ENCODE measurements at places on chromosomes 12 and 14.

GRCh38 chr12:65907513-65907912, 83.2 kb downstream of the HMGA2 start:
- DNase-seq = peak; percentile 29

- DNase-seq = no peak
These were observed 19.6 kb downstream of the DLK1 start for GRCh38 chr14:100746326-100746725.

DNA sequence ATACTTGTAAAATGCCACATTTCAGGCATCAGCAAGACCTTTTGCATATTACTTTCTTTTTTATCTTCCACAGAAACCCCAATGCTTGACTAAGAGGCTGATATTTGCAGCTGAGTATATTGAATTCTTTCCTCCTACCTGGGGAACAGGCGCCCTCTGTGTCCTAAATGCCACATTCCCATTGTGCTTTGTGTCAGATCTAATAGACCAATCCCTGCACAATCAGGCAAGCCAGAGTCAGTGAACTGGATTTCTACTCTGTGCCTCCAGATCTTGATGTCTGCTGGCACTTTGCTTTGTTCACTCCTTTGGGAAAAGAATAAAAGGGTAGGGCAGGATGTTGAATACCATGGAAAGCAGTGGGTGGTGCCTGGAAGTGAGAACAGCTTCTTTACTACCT, 22.4 kb upstream of the TAS2R42 start:
- DNase-seq = no peak

GRCh38 chr14:77369285-77369684, 7.6 kb downstream of the TMED8 start:
- no peak for DNase-seq

- no peak for DNase-seq
These were observed 5.7 kb upstream of the VDR start for GRCh38 chr12:47910486-47910885.

DNA sequence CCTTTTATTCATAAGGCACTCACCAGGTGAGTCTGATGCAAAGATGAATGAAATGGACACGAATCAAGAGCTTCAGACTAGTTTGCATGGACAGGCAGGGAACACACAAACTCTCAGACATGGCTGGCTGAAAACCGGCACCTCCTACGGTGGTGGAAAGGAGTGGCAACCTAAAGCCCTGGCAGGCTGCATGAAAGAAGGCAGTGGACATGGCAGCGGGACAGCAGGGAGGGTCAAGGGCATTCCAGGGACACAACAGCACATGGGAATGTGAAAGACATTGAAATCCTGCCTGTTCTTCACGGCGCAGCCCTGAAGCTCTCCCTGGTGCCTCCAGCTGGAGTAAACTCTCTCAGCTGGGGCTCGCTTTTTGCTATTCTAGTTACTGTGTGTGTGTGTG, 16.6 kb upstream of the LRTM2 start:
- no peak for DNase-seq

DNA sequence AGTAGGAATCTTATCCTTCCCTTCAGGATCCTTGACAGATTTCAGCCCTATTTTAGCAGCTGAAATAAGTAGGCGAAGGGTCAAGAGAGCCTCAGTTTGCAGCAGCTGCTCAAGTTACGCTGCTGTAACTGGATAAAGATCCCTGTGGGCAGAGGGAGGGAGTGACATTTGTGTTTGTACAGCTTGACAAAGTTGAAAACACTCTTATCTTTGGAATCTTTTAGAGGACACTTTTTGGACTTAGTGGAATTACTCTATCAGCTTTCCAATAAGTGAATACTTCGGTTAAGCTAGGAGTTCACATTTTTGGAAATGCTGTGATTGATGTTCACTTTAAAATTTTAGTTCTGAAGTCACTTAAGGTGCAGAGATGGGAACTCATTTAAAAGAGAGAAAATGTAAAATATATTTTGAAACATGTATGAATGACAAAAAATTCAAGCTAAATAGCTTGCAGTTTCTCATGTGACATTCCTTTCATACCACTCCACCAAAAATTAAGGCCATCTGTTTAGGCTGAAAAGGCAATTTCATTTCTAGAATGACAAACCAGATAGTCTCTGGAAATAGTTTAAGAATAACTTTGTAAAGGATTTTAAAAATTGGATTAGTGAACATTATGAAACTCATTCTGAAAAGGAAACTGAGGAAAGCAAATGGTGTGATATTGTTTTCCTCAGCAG, 55.2 kb downstream of the SLC38A4 start:
- DNase-seq = no peak

GRCh38 chr12:3744229-3744901, 8.5 kb downstream of the CRACR2A start:
- DNase-seq = no peak

GRCh38 chr12:3717283-3717898, 35.5 kb downstream of the CRACR2A start:
- no peak for DNase-seq

DNA sequence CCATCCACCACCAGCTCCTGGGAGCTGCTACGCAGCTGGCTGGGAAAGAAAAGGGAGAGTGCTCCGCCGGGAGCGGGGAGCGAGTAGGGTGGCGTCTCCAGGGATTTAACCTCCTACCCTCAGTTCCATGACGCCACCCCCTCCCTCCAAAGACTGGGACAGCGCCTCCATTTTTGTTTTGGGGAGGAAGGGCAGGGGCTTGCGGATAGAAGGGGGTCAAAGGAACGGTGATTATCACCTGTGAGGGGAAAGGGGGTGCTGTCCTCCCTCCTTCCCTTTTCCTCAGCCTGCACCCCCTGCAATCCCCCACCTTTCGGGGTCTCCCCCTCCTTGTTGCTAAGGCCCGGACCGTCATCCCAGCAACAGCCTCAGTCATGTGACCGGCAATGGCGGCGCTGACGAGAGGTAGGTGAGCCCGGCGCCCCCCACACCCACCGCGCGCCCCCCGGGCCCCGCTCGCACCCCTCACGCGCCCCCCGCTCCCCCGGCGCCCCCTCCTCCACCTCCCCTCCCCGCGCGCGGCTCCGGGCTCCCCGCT, at the start of gene DTX3:
DTX3 (plus strand) TSS at position 371 of the 538 bp plus-strand sequence. CDS start 1,694 bp downstream, outside the sequence.
- no peak for DNase-seq

- peak; percentile 8 for DNase-seq
These were observed 1.1 kb downstream of the CCDC91 start for GRCh38 chr12:28191051-28192048.

DNA sequence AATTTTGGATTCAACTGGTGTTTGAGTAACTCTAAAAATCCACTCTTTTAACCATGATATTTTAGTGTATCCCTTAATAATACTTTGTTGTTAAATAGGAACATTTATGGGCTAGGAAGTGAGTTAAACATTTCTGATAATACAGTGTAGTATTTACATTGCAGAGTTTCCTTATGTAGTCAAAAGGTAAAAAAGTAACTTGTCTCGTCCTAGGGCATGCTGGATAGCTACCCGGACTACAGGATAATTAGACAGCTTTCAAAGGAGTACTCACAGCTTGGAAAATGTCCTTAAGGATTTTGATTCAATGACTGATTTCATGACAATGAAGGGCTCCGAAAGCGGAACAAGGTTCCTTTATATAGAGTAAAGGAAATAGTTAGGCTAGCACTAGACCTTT, 14.5 kb upstream of the KITLG start:
- no peak for DNase-seq

DNA sequence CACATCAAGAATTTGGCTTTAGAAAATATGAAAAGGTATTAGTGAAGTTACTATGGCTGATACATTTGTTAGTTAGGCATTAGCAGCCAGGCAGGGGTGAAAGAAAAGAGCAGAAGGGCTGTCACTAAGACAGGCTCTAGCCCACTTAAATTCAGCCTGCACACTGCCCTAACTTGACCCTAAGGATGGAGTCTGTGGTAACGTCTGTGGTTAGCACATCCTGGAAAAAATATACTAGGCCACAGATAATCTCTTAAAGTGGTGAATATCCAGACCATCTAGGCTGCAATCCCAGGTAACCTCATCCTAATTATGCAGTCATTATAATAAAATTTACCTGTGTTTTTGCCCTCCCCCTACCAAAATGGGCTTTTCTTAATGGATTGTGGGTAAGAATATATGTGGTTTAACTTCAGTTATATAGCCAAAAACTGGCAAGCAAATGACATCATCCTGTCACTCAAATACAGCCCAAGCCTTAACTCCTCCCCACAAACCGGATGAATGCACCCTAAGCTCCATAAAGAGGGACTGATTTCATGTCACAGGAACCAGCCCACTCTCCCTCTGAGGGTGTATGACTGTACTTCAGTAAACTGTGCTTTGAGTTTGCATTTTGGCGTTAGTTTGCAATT, 440.9 kb downstream of the LRFN5 start:
- DNase-seq = no peak

DNA sequence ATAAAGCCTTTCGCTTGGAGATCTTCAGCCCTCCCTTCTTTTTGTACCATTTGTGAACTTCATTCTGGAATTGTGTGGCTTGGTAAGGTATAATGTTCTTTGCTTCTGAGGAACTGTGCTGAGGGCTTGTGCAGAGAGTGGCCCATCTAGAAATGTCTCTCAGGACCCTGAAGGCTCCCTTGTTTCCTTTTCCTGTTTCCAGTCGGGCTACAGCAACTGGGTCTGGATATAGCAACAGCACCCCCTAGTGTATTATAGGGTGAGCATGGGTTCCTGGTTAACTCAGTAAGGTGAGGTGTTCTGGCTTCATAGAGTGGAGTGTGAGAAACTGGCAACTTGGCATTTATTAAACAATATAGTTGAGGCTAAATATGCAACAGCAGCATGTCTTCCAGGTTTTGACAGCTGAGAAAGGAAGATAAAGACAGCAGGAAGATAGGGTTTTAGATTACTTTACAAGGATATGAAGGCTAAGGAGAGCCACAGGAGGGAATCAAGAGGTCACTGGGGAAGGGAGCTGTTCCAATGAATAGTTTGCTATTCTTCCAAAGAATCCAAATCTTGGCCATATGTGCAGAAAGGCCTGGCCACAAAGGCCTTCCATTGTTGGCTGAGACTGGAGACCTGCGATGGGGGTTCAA, 49.1 kb upstream of the RNU6-8 start:
- DNase-seq = peak; percentile 34

- DNase-seq = no peak
These were observed 31.9 kb downstream of the TSPAN8 start for GRCh38 chr12:71125949-71126348.

GRCh38 chr14:65040666-65041433, 54.2 kb downstream of the FNTB start:
- no peak for DNase-seq

DNA sequence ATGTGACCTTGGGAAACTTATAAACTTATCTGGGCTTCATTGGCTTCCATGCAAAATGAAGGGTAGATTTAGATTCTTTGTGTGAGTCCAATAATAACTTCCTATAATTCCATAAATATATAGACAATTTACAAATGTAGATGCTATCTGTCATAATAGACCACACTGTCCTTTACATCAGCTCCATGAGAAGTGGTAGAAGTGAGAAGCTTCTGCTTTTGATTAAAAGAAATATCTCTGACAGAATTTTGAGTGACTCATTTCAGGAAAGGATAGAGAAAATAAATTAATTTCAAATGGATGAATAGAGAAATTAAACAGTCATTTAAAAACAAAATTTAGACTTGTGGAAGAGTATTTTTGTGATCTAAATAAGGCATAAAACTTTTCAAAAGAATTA, 329.7 kb upstream of the ATP2B1 start:
- no peak for DNase-seq

GRCh38 chr12:124685689-124686369, 118.4 kb upstream of the NCOR2 start:
- DNase-seq = no peak

- DNase-seq = no peak
These were observed 17.1 kb downstream of the GSC start for GRCh38 chr14:94752591-94753436.

GRCh38 chr12:27667540-27667939, 28.7 kb upstream of the REP15 start:
- no peak for DNase-seq

DNA sequence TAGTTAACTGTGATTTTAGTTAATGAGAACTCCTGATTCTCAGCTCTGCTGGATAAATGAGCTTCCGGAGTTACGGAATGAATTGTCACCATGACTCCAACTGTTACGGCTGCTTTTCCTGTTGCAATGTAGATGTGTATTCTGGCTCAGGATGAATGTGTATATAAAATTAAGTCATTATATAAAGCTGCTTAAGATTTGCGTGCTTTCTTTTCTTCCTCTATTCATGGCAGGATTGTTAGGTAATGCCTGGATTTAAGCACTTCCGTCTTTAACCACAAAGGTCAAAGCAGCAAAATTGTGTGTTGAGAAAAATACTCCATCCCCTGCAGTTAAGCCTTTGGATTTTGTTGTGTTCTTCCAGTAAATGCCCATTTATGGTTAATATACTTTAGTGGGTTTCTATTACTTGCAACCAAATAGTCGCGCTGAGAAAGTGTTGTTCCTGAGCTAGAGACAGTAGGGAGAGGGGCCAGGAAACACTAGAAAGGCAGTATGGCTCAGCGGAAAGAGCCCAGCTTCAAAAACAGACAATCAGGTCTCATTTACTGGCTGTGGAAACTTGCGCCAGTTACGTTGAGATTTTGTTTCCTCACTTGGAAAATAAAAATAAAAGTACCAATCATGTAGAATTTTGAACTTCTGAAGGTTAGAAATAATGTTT, 9.4 kb upstream of the CCDC175 start:
- DNase-seq = peak; percentile 52

DNA sequence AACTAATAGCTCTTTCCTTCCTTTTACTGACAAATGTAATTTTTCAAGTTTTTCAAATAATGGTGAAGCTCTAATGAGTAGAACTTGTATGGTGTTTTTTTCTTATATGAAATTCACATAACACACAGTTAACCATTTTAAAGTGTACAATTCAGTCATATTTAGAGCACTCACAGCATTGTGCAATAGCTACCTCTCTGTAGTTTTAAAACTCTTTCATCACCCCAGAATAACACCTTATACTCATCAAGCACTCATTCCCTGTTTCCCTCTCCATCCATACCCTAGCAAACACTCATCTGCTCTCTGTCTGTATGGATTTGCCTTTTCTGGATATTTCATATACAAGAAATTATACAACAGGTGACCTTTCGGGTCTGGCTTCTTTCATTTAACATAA, 207.9 kb upstream of the SLC38A2 start:
- DNase-seq = no peak

DNA sequence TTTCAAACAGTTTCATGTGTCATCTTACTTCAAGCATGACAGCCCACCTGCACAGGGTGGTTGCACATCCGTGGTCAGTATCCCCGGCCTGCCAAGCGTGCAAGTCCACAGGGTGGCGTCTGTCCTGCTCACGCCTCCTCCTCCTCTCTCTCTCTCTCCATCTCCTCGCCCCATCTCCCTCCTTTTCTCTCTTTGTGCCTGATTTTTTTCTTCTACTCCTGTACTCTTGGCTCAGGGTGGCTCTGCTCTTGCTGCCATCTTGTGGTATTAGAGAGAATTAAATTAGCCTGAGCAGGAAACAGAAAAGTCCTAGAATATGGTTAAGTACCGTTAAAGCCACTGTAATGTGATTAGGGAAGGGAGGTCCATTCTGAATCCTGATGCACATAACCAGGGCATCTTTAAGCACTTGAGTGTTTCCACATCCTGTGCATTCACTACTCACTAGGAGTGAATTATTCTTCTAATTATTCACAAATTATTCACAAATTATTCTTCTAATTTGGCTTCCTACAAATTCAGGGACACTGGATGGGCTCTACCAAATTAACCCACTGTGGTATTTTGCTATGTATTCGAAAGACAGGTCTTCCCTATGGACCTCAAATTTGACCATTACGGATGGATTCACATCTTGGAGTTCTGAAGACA, 25.5 kb upstream of the DTX1 start:
- DNase-seq = peak; percentile 46

GRCh38 chr14:103555559-103556337, 6.7 kb downstream of the BAG5 start:
- DNase-seq = no peak

GRCh38 chr12:77049767-77050353, 15.5 kb downstream of the E2F7 start:
- peak; percentile 38 for DNase-seq

- DNase-seq = no peak
These were observed 11.2 kb downstream of the BCL2L14 start for GRCh38 chr12:12081836-12082497.

Measured in CD14-positive monocyte (primary cell).